ENCODE measurements at places on chromosomes 2 and 18.

DNA sequence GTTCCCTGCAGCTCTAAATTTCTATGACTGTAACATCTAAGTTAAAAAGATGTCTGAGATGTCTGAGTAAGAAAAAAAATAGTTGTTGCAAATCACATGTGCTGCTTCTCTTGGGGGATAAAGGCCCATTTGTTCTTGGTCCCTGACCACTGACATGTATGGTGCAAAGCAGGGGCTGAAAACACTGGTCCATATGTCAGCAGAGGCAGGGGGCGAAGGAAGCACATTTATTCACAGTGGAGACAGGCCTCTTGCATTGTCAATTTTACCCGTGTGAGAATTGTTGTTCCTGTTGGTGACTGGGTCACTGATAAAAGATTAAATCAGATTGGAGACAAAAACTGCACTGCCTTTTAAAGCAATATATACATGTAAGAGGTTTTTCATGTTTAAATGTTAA is 38.8 kb downstream of the PRKCE start:
- no peak for DNase-seq

DNA sequence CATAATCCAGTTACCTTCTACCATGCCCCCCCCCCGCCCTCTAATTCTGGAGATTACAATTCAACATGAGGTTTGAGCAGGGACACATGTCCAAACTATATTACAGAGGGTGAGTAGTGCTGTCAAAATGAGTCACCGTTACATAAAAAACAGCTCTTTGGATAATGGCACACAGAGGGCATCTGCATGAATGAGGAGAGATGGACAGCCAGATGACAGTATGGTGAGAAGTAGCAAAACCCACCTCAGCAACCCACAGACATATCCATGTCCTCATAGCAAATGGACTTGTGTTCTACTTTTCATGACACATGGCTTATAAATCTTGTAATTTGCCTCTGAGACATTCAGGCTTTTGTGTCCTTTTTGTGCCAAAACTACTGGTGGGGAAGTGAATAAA is 132.0 kb downstream of the EML6 start:
- DNase-seq = no peak

GRCh38 chr2:46632349-46632748 is 153.0 kb downstream of the TMEM247 start:
- peak; percentile 28 for DNase-seq

- no peak for DNase-seq
These were observed 61.7 kb upstream of the ITGB6 start for GRCh38 chr2:160261732-160262131.

- DNase-seq = no peak
These were observed 397.1 kb downstream of the KCNJ3 start for GRCh38 chr2:155095613-155096012.

DNA sequence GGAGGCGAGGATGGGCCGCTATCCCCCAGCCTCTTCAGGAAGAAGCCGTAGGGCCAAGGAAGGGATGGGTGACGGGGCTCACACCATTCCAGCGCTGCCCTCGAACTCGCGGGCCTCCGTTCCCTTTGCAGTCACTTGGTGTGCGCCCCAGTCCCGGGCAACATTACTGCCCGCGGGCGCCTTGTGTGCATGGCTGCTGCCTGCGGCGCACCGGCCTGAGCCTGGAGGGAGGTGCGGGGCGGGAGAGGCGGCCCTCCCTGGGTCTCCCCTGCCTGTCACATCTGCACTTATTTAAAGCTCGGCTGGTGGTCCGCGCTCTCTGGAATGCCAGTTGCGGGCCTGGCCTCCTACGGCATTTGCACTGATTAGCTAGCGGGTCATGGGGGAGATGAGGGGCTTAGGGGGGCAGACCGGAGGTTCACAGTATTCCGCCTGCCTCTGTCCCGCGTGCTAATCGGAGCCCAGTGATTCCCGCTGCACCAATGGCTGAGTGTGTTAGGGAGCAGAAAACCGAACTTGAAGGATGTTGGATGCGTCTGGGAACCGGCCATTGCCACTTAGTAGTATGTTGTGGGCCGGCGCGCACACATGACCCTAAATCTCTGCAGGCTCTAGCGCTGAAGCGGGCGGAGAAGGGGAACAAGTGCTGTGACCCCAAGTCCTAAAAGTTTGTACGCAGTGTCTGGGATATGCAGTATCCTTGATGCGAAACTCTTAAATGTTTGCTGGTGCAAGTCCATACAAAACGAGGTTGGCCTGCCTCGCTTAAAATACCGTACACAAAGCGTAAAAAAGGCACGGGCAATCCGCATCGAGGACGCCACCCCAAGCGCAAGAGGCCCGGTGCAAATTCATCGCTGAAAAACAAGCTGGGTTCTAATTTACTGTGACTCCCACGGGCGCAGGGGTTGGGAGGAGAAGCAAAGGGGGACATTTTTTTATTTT is 161.2 kb upstream of the SIX2 start:
- no peak for DNase-seq

GRCh38 chr2:106882673-106883072 is 3.3 kb downstream of the ST6GAL2 start:
- DNase-seq = no peak

DNA sequence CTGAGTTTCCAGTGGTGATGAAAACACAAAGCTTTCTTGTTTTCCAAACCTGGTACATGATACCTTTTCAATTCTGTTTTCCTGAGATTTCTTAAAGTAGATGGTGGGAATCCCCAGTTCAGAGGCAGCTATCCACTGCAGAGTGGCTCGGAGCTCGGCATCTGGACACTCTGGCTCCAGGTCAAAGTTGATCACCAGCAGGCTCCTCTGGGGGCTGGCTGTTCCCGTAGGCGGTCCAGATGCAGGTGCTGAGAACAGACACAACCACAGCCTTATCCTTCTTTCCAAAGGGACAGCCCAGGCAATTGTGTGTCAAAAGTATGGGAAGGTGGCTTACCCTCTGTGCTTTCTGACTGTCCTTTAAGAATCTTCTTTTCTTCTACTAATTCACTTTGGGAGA is 119.5 kb downstream of the DAW1 start:
- no peak for DNase-seq

GRCh38 chr2:59395119-59395518 is 1154.0 kb upstream of the FANCL start:
- no peak for DNase-seq

DNA sequence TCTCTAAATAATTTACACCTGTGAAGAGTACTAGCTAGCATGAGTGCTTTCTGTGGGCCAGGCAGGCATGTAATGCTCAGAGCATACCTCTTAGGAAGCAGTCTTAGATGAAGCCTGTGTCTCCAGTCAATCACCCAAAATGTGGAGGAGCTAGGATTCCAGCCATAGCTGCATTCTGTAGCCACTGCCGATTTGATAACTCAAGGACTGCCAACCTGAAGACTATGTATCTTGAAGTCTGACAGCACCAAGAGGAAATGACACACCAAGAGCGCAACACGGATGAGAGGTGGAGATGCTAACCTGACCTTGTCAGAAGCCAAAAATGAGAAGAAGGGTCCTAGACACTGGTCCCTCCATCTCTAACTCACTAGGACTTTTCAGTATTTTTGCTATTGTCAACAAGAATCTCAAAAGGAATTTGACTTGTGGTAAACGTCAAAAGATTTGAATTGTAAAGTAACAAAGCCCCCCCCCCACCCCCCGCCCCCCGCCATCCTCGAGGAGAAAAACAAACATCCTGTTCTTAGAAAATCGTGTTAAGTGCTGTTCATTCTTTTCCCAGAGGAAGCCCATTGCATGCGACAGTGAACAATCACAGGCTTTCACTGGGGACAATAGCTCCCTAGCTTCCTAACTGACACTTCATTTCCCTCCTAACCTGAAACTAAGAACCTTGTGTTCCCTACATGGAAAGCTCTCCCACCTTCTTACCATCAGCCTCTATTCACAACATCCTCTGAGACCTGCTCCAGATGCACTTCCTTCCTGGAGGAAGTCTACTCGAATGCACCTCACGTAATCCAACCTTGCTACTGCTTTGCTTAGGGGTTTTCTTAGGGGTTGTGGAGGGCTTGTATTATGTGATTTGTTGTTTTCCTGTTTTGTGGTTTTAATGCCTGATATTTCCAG is 14.7 kb downstream of the CDC42EP3 start:
- peak; percentile 35 for DNase-seq

DNA sequence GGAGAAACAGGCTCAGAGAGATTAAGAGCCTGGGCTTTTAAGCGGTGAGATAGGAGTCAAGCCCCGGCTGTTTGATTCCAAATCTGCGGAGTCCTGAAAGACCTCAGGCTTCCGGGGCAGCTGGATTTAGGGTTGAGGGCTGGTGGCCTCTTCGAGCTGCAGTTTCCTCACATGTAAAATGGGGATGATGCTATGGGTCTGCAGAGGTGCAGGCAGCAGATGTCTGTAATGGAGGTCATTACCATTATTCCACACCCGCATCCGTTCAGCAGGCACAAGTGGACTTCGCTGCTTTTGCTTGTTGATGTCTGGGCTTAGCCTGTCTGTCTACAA is 175.6 kb upstream of the HS6ST1 start:
- DNase-seq = no peak

DNA sequence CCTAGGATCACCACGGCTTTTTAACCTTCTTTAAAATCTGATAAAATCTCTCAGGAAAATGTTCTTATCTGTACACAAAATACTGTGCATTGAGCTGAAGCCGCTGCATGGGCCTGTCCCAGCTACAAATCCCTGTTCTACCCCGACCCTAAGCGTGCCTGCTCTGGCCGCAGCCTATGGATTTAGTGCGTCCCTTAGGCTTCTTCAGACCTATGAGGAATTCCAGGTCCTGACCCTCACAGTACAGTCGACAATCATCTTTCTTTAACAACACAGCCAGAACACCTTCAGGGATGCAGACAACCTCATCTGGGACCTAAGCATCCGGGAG is 477 bp upstream of the WDCP start:
- no peak for DNase-seq

- DNase-seq = no peak
These were observed 23.7 kb upstream of the DSG1 start for GRCh38 chr18:31294199-31294747.

DNA sequence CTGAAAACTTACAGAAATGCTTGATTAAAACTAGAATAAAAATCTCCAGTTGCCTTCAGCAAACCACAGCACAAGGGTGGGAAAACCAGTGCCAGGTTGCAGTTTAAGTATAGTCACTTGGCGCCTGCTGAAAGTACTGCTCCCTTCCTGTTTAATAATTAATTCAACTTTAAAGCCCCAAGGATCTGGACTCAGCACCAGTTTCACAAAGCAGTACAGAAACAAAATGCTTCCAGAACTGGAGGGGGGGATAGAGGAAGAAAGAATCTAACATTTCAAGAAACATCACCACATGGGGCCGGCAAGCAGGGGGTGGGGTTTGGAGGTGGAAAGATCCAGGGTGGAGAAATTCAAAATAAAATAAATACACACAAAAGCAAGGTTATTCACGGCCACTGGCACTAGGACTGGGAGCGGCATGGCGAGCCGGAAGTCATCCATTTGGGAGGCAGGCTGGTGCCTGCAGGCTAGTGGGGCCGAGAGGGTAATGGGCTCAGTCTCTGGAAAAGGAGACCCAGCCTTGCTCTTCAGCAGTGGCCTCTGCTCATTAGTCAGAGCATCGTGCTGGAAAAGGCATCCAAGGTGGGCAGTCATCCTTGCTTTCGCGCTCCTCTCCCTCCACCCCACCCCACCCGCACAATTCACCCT is 85.8 kb downstream of the POU3F3 start:
- no peak for DNase-seq

GRCh38 chr2:72155737-72156136 is 8.1 kb upstream of the CYP26B1 start:
- DNase-seq = no peak

GRCh38 chr18:49959176-49959575 is 145.8 kb upstream of the ACAA2 start:
- peak; percentile 40 for DNase-seq

GRCh38 chr2:168555283-168555682 is 99.2 kb downstream of the CERS6 start:
- no peak for DNase-seq

- no peak for DNase-seq
These were observed 57.3 kb downstream of the ARHGAP25 start for GRCh38 chr2:68791914-68792313.

DNA sequence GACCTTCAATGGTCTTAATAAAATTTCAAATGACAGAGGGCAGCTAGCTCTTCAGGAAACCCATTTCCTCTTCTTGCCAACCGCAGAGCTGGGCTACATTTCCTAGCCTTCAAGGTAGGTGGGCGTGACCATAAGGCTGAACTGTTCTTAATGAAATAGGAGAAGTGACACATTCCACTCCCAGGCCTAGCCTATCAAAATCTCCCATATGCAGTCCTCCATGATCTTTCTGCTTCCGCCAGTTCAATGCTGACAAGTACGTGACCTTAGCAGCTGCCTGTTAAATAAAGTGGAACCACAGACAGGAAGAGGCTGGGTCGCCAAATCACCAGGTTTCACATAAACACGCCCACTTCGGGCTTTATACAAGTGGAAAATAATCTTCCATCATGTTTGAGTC is 13.2 kb downstream of the SERPINE2 start:
- peak; percentile 76 for DNase-seq

GRCh38 chr2:954687-955000 is 4.0 kb downstream of the SNTG2 start:
- DNase-seq = no peak

GRCh38 chr2:189369566-189369965 is 71.7 kb upstream of the WDR75 start:
- no peak for DNase-seq

GRCh38 chr2:10397878-10398277 is 50.2 kb downstream of the ODC1 start:
- no peak for DNase-seq

GRCh38 chr18:34600158-34600557 is 109.9 kb upstream of the DTNA start:
- no peak for DNase-seq

- DNase-seq = no peak
These were observed 198.2 kb upstream of the COPS8 start for GRCh38 chr2:236887531-236887930.

DNA sequence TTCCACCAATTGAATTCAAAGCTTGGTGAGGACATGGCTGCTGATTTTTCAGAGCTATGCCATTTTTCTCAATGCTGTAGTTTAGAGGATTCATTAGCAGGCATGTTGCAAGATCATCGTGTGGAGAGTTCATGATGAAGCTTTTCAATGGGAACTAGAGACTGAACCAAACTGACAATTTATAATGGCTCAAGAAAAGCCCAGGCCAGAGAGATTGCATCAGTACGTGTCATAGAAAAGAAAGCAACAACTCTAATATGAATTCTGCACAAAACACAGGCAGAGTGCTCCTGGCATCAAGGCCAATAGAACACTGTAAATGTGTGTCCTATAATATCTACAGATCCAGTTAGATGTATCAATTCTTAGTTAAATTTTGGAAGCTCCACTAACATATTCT is 477.6 kb downstream of the LRP1B start:
- no peak for DNase-seq

- no peak for DNase-seq
These were observed 163.1 kb downstream of the CDH20 start for GRCh38 chr18:61496374-61496773.

- DNase-seq = no peak
These were observed 173.3 kb downstream of the KCNE4 start for GRCh38 chr2:223225266-223225665.

Measured in activated CD4-positive, alpha-beta T cell treated with anti-CD3 and anti-CD28 coated beads, Interleukin-2, Interleukin-6, amounts not matched to agents 100 ng/mL and 50 ng/mL, durations not matched to agents 16 hours and 8 hours (primary cell).